ENCODE measurements at places on chromosomes 13 and 19.

DNA sequence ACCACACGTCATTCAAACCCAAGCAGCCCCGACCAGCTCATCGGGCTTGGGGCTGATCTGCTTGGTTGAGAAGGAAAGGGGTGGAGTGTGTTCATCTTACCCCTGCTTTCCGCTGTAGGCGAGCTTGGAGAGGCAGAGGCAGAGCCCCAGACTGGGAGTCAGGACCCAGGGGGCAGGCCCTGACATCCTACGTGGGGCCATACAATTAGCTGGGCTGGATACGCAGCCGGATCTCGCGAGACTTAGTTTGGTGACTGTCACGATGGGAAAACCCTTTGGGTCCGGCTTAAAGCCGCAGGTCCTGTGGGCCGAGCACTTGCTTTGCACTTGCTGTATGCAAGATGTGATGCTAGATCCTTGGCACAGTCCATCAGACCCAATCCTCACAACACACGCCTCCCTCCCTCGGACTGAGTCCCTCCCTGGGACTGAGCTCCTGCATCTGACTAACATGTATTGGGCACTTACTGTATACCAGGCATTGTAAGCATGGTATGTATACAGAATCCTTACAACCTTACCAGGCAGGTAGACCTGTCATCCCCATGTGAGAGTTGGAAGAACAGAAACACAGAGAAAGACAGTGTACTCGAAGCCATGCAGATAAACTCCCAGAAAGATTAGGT is 3.7 kb downstream of the CEACAM16 start:
- no peak for DNase-seq

DNA sequence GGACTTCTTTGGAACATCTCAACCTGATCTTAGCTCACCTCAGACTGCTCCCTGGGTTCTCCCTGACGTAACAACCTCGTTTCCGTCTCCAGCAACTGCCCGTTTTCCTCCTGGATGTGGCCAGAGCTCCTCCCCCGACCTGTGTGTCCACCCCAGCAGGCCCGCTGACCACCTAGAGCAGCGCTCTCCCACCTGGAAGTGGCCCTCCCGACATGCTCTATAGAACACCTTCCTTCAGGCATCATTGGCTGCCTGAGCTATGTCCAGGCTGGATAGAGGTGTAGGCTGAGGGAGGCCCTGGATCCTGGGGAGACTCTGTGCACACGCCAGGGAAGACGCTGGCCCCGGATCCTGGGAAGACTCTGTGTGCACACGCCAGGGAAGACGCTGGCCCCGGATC is 81.3 kb downstream of the TEX29 start:
- no peak for DNase-seq

DNA sequence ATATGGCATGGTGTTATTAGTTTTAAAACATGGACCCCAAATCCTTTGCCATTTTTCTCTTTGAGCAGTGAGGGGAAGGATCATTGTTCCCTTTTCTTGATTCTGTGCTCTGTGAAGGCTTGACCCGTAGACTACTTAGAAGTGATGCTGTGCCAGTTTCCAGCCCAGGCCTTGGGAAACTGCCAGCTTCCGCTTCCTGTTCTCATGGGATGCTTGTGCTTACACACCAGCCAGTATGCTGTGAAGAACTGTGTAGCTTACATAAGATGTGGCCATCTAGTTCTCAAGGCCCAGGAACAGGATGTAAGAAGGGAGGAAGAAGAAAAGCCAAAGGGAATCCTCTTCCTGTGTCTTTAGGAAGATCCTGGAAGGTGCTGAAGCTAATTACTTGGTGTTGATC is 180.9 kb downstream of the PCCA start:
- DNase-seq, result no peak

DNA sequence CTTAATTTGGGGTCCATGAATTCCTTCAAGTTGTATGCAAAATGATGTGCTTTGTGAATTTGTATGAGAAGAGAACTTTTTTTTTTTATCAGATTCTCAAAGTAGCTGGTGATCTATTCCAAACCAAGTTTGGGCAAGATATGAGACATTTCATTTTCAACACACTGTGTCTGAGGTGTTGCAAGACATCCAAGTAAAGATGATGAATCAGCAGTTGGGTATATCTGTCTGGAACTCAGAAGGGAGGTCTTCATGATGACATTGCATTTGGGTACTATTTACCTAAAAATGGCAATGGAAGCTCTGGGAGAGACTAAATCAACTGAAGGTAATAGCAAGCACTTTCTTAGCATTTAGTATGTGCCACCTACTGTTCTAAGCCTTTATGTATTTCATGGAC is 2.8 kb downstream of the FAM124A start:
- DNase-seq, result no peak

DNA sequence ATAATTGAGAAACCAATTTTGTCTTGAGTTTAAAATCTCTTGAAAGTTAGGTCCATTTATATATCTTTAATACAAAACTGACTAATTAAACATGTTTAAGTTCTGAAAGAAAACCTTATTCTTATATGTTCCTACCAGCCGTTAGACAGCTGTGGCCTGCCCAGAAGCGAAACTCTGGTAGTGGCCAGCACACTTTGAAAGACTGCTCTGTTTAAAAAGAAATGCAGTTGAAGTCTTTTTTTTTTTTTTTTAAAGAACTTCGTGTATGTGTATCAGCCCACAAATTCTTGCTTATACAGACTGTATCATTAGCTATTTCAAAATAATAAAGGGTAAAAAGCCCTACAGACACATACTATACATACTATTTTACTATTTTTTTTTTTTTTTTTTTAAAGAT is 34.0 kb downstream of the KCTD4 start:
- DNase-seq, result no peak

GRCh38 chr19:18915639-18916038 is 3.5 kb downstream of the COPE start:
- no peak for DNase-seq

DNA sequence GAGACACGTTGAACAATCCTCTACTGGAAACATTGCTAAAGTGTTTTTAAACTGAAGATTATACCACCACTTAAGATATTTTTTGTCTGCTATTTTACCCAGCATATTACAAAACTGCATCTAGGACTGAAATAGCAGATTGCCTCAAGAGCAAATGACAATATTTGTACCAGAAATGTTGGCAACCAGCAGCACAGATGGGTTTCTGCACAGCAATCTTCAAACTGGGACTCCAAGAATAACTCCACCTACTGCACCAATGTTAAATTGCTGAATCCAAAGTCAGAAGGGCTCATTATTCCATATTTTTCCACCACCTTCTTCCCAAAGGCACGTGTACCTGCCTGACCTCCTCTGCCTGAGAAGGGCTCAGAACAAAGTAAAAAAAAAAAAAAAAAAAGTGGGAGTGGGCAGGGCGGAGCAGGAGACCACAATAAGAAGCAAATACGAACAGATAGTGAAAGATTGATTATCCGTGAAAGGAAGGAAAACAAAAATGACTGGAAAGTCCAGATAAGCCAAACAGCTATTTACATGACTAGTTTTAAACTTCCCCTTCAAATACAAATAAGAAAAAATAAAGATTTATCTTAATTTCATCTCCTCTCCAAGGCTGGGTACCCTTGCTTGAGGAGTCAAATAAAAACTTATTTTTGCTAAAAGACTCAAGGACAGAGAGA is 79.4 kb downstream of the FOXO1 start:
- DNase-seq, result no peak

GRCh38 chr13:27001705-27002104 is 169.9 kb downstream of the USP12 start:
- no peak for DNase-seq

DNA sequence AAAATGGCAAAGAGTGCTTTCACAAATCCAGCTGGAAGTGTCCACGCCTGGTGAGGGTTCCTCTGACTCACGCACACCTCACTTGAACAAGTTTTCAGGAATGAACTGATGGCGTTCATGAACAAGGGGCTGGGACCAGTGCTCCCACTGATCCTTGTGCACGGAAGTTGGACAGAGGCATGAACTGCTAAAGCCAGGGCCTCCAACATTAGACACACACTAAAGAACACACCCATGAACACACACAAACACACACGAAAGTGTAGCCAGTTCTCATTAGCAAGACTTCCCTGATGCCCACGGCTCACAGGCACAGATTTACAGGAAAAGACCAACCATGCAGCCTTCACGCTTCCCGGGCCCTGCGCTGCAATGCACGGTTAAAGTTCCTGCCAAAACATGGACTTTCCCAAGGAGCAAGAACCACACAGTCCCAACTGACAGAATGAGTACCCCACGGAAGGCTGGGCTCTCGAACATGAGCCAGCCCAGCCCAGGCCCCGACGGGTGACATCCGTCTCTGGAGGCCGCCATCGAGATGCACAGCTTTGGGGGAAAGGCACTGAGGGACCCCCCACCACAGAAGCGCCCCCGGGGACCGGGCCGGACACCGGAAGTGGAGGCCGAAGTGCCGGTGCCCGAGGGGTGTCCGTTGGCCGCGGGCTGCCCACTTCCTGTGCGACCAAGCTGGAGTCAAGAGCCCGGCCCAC is 808 bp downstream of the DNMT1 start:
- peak; percentile 1 for DNase-seq

GRCh38 chr19:34555447-34555846 is 73.9 kb downstream of the WTIP start:
- no peak for DNase-seq

DNA sequence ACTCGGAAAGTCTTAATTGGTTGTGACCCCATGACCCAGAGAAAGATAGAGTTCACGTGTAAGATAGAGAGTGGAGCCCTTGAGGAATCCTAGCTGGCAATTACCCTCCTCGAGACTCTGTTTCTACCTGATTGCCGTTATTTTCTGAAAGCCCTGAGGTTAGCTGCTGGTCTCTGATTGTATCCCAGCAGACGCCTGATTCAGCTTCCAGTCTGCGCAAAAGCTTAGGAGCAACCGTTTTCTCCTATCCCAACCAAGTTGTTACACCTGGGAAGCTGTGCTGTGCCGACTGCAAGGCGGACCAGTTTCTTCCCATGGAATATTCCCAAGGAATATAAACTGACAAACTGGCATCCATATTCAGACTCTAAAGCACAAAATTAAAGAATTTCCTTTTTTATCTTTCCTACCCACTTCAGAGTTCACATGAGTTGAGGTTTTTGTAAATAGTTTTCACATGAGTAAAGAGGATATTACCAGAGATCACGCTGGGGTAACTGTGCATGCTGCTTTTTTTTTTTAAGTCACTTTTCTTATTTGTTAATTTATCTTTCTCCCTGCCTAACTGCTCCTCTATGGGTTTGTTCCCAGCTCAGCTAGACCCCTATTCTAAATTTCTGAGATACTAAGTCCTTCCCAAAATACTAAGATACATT is 1.5 kb upstream of the TRPC4 start:
- DNase-seq, result no peak

- no peak for DNase-seq
These were observed 75.0 kb downstream of the ZIC5 start for GRCh38 chr13:99896369-99897075.

DNA sequence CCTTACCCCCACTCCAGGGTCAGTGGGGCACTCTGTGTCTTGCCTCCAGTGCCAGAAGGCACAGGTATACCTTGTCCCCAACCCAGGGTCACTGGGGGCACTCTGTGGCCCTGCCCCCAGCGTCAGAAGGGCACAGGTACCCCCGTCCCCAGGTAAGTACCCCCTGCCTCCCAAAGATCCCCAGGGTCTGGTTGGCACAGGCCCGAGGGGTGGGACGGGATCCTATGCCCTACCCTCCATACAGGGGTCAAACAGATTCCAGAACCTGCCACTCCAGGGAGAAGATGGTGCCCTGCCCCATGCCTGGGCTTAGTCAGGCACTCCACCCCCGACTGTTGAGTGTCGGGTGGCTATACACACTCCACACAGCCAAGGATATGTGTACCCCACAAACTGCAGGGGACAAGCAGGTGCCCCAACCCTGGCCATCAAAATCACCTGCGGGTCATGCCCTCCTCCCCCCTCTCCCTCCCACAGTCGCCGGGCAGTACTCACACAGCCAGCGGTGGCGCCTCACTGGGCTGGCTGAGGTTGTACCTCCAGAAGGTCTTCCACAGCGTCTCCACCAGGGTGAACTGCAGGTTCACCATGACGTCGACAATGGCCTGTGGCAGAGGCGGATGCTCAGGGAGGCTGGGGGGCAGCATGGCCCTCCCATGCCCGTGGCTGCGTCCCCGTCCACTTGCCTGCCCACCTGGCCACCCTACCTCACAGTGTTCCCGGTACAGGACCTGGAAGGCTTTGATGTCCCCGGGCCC is 13.8 kb downstream of the DCAF15 start:
- DNase-seq, result no peak

GRCh38 chr13:59519819-59520218 is 643.9 kb downstream of the DIAPH3 start:
- no peak for DNase-seq

- no peak for DNase-seq
These were observed 65.9 kb upstream of the ZNF599 start for GRCh38 chr19:34838753-34839431.

DNA sequence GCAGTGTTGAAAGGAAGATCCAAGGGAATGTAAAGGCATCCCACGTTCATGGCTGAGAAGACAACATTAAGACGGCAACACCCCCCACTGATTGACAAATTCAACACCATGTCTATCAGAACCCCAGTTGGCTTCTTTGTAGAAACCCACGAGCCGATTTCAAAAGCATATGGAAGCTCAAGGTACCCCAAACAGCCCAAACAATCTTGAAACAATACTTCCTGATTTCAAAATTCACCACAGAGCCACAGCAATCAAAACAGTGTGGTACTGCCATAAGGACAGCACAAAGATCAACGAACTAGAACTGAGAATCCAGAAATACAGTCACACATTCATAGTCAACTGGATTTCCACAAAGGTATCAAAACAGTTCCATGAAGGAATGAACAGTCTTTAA is 6.2 kb downstream of the MIER2 start:
- DNase-seq, result no peak

GRCh38 chr19:29699861-29700260 is 15.2 kb downstream of the C19orf12 start:
- DNase-seq, result no peak

GRCh38 chr13:107379407-107380155 is 811.6 kb upstream of the ARGLU1 start:
- no peak for DNase-seq

GRCh38 chr19:1956868-1957492 is 16.0 kb downstream of the CSNK1G2 start:
- no peak for DNase-seq

DNA sequence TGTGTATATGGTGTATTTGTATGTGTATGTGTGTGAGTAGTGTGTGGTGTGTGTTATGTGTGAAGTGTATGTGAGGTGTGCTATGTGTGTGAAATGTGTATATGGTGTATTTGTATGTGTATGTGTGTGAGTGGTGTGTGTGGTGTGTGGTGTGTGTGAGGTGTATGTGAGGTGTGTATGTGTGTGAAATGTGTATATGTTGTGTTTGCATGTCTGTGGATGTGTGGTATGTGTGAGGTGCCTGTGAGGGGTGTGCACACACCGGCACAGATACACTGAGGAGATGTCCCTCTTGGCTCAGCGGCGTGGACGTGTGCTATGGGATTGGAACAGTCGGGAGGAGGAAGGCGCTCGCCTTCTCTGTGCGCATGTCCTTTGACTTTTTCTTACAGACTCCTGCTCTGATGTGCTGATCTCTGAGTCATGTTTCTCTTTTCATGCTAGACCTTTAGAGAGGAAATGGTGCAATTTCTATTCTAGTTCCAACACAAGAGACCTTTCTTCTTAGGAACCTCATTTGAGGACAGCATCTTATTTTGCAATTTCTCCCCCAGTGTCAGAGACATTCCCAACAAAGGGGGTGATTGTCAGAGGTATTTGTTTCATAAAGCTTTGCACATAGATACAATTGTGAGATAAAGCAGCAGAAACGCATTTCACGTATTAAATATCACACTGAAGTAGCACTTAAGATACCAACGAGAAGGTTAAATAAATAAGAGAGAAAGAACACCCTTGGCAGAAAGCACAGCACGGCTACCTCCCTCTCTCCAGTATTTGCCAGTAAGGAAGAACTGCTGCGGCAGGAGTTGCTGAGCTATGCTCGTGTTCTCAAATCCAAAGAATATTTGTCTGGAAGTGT is 11.3 kb upstream of the TNFRSF19 start:
- no peak for DNase-seq

GRCh38 chr19:37977992-37978391 is 71.0 kb downstream of the SIPA1L3 start:
- DNase-seq, result no peak
